ENCODE measurements at places on chromosomes 1 and 21. TPM values are rescaled to one million over a fixed set of nuclear protein-coding genes. Genes with fewer than 3 reads are reported as not detected.

DNA sequence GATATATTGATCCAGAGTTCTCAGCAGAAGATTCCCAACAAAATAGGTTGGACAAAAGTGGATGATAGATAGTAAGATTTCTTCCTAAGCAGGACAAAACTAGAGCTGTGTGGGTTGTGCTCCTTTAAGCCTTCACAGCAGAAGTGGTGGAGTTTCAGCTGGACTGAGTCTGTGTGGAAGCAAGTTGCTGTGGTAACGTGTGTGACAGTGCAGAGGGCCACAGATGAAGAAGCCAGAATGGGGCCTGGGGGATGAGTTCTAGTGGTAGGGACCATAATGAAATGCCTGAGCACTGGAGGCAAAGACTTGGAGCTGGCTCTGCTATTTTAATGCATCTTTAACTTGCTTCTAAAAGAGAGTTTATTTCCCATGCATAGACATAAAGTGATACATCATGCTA lies 238.7 kb upstream of the POGK start:
- no peak for DNase-seq

DNA sequence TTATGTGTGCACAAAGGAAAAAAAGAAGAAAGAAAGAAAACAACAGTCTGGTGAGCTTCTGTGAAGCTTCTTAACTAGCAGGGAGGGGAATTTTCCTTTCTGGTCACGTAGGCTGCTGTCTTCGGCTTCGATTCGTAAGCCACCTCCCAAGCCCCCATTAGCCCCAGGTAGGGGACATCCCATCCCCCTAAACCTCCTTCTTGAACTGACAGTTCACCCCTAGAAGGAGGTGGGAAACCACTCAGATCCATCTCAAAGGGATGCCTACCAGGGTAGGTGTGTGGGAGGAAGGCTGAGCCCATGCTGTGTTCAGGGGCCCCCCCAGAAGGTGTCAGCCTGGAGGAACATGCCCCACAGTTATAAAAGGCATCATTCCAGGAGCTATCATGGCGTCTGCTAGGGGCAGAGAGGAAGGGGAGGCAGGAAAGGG lies 25.8 kb downstream of the CD247 start:
- DNase-seq: no peak

DNA sequence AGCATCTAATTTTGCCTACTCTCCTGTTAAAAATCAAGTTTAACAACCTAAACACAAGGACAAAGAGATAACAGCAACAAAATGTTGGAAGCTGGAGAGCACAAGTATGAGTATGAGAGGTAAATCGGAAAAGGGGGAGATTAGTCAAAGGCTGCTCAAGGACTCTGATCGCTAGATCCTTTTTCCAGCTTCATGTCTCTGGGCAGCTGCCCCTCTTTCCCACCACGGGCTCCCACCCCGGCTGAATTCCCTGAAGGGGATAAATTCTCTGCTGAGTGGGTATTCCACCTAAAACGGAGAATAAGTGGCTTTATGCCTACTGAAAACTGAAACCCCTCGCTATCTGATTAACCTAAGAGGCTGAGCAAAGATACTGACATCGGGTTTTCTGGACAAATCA lies 696 bp upstream of the CTBS start:
- no peak for DNase-seq

GRCh38 chr1:936348-937264 lies 12.9 kb downstream of the SAMD11 start:
- DNase-seq: no peak

Gene VWA5B1
- polyA plus RNA-seq: 0.51 TPM

Gene LCA5L
- polyA plus RNA-seq: 1.5 TPM

GRCh38 chr1:243469497-243469896 lies 213.7 kb downstream of the SDCCAG8 start:
- no peak for DNase-seq

GRCh38 chr1:30536530-30536929 lies 186.9 kb downstream of the MATN1 start:
- DNase-seq: no peak

Gene LAPTM5
- polyA plus RNA-seq: 99.9 TPM

DNA sequence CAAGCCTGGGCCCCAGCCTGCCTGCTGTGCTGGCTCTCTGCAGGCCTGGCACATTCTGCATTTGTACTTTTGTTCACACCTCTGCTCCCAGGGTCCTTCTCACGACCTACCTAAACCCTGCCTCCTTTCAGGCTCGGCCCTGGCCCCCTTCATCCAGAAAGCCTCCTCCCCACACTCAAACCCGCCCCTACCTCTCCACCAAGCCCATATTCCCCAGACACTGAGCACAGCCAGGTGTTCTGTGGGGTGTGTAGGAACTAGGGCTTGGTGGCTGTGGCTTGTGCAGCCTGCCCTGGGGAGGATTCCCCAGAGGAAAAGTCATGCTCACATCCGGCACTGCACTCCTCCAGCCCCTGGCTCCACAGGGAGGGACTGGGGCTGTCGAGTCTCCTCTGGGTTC lies 8.2 kb upstream of the MIXL1 start:
- no peak for DNase-seq

Gene HPCAL4
- polyA plus RNA-seq: 0.23 TPM

- no peak for DNase-seq
Measured at GRCh38 chr1:158274797-158275196, 14.9 kb upstream of the CD1C start.

Gene LSS
- 36.5 TPM for polyA plus RNA-seq

DNA sequence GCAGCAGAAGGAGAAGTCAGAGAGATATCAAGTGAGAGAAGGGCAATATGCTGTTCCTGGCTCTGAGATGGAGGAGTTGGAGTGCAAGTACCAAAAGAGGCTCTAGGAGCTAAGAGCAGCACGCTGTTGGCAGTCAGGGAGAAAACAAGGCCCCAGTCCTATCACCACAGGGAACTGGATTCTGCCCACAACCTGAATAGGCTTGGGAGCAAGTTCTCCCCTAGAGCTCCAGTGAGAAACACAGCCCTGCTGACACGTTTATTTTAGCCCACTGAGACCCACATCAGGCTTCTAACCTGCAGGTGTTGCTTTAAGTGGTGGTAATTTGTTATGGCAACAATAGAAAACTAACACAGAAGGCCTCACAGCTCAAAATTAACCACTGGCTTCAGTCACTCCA lies 31.8 kb upstream of the ZNF644 start:
- no peak for DNase-seq

- DNase-seq: no peak
Measured at GRCh38 chr1:42970143-42970542, 11.5 kb upstream of the SLC2A1 start.

DNA sequence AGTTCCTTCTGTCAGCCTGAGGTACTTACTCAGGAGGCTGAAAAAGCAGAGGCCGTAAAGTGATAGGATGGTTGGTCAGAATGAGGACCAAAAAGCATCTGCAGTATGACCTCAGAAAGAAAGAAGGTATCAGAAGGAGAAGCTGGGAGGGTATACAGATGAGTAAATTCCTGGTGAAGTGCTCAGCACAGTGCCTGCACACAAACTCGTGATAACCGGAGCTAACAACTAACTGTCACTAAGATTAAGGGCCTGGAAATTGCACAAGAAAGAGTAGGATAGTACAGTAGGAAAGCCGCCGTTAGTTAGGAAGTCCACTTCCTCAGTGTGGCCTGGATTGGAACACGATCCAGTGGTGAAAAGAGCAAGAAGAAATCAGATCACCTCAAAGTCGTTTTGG lies 62.6 kb downstream of the VPS26C start:
- DNase-seq: no peak

GRCh38 chr1:160058087-160058486 lies 11.9 kb downstream of the KCNJ10 start:
- no peak for DNase-seq

DNA sequence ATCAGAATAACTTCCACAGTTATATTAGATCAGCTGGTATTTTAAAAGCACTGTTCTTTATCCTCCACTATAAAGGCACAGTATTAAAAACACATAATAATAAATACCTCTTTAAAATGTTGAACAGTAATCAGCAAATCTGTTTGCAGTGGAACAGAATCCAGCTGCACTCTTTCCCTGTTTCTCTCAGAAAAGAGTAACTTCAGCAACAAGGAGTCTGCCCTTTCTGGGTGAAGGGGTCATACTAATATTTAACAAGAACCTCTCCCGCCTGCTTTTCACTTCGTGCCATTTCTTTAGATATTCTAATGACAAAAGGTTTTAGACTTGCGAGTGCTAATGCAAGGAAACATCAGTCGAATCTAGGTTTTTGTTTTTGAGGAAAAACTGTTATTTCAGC lies 194.2 kb upstream of the FMN2 start:
- no peak for DNase-seq

Gene MSH4
- 0.10 TPM for polyA plus RNA-seq

DNA sequence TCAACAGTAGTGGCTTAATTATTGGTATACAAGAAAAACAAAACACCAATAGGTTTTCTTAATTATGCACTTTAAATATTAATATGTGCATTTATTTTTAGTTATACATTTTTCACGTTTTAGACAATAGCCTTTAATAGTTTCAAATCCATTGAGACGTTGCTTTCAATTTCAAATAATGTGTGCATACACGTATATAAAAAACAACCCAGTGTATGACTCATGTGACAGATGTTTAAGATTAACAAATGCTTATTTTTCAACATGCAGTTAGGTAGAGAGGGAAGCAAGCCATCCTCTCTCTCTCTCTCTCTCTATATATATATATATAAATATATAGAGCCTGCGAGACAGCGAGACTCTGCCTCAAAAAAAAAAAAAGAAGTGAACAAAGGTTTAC lies 24.3 kb downstream of the EYA3 start:
- DNase-seq: no peak

DNA sequence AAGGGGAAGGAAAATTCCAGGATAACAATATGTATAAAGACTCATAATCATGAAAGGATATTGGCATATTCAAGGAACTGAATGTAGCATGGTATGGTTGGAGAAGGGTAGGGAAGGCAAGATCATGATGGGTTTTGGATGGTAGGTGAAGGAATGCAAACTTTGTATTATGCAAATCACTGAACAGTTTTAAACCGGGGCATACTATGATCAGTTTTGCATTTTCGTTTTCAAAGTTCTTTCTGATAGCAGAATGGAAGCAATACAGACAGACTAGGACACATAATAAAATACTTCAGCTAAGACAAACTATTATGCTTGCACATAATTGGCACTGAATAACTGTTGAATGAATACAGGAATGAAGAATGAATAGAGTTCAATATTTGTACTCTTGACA lies 14.5 kb upstream of the CTH start:
- DNase-seq: no peak
